Stimulated activated CD8-positive, alpha-beta memory T cell treated with anti-CD3 and anti-CD28 coated beads, Interleukin-15, amount 100 ng/mL, for 24 hours (primary cell): ENCODE measurements at places on chromosomes 11 and 22.
A peak's percentile ranks its signal among the peaks of the same experiment; 100 is the strongest.

GRCh38 chr11:118314988-118315411, 10.5 kb downstream of the CD3E start:
- no peak for DNase-seq

- no peak for DNase-seq
Observed at GRCh38 chr11:12803086-12803826, 129.0 kb downstream of the TEAD1 start.

DNA sequence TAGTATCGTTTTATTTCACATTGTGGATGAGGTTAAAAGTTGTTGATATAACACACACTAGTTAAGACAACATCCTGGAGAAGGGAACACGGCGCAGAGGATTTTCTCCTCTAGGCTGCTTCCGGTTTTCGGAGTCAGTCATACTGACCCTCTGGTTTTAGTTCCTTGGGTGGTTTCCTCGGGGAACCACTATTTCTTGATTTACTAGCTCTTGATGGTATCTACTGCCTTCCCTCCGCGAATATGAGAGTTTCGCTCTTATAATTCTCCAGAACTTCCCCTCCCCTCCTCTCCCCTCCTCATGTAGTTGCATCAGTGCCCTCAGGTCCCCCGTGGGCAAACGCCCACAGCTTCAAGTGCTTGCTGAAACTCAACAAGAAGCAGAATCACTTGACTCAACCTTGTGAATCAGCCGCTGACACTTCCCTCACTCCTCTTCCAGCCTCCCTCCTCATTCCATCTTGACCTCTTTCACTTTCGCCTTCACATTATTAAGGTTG, 15.9 kb upstream of the APOBEC3A start:
- no peak for DNase-seq

DNA sequence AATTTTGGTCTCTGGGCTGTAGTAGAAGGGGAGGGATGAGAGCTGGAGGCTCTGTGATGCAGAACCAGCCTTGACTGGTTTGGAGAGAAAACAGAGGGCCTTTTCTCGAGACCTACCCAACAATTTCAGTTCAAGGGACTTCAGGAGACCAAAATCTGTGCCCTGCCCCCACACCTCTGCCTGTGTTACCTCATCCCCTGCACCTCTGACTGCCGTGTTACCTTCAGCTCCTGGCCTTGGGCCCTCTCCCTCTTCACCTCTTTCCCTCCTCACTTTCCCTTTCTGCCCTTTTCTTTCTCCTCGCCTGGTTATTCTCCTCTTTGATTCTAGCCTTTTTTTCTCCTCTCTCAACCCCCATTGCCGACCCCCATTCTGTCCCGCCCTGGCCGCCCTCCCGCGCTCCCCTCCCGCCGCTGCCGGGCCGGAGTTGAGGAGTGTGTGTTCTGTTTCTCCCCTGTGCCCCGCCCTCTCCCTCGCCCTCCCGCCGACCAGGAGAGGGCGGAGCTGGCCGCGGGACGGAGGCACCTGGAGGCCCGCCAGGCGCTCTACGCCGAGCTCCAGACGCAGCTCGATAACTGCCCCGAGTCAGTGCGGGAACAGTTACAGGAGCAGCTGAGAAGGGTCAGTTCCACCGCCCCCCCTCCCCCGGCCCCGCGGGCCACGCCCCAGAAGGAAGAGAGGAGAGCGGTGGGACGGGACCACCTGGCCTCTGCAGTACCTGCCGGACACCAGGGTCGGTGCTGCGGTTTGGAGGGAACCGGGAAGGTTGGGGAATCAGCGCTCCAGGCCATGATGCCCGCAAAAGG, 27.2 kb downstream of the PHLDB1 start:
- DNase-seq, result no peak

- no peak for DNase-seq
Observed at GRCh38 chr11:67027943-67028542, 5.1 kb downstream of the SYT12 start.

- DNase-seq, result no peak
Observed at GRCh38 chr22:21622011-21622918, 7.6 kb downstream of the YDJC start.

DNA sequence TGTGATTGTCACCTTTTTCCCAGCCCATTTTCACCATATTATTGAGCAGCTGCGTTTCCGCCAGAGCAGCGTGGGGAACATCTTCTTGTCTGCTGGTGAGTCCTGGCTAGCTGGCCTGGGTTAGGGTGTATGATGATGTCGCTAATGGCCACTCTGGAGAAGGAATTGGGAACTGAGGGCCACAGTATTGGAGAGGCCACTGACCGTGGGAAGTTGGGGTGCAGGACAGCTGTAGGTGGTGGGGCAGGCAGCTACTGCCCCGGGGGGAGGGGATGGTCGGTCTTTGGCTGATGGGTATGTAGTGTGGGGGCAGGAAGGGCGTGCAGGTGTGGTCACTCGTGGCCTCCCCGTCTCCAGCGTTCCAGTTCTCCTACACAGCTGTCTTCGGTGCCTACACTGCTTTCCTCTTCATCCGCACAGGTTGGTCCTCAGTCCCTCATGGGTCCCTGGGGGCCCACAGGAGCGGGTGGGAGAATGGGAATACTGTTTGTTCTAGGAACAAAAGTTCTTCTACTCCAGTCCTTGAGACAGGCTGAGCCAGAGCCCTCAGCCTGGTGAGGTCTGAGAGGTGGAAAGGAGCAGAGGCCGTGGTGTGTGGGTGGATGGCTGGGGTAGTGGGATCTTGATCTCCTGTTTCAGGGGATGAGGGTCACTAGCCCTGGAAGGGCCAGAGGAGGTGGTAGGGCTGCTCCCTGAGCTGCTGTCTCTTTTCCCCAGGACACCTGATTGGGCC, 2.1 kb downstream of the RCE1 start:
- DNase-seq, result no peak

DNA sequence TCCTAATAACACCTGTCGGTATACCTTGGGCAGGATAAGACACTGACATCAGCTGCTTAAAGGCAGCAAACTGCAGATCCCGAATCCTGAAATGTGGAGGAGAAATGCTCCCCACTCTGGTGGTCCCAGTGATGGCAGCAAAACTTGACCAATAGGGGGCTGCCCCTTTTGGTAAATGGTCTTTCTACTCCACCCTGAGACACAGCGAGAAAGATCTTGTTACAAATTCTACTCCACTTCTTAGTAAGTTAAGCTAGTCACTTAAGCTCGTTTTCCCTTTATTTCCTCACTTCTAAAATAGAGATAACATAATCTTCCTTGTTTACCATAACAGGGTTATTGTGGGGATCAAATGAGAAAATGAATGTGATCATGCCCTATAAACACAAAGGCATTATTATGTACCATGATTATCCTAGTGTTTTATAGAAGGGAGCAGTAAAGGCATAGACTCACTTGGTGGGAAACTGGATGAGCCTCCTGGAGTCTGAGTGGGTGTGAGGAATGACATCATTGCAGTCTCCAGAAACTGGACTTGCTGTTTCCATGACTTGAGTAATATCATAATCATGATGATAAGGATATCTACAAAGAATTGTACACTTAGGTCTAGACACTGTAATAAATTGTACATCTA, 50.9 kb downstream of the ENDOD1 start:
- no peak for DNase-seq

- no peak for DNase-seq
Observed at GRCh38 chr11:8314916-8315315, 51.2 kb upstream of the LMO1 start.

DNA sequence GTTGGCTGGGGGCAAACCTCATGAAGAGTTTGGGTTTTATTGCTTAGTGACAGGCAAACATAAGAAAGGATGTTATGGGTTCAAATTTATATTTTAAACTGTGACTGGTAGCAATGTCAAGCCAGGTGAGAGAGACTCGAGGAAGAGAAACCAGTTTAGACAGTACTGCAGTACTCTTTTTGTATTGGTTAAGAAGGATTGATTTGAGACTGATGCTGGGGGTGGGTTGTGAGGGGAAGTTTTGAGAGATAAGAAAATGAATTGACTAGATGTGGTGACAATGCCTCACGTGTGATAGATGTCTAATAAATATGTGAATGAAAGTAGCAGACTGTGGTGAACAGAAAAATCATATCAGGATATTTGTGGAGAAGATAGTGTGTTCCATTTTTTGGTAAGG, 142.4 kb downstream of the DDX10 start:
- DNase-seq, result no peak

- no peak for DNase-seq
Observed at GRCh38 chr11:105137286-105137685, 2.3 kb downstream of the CARD18 start.

DNA sequence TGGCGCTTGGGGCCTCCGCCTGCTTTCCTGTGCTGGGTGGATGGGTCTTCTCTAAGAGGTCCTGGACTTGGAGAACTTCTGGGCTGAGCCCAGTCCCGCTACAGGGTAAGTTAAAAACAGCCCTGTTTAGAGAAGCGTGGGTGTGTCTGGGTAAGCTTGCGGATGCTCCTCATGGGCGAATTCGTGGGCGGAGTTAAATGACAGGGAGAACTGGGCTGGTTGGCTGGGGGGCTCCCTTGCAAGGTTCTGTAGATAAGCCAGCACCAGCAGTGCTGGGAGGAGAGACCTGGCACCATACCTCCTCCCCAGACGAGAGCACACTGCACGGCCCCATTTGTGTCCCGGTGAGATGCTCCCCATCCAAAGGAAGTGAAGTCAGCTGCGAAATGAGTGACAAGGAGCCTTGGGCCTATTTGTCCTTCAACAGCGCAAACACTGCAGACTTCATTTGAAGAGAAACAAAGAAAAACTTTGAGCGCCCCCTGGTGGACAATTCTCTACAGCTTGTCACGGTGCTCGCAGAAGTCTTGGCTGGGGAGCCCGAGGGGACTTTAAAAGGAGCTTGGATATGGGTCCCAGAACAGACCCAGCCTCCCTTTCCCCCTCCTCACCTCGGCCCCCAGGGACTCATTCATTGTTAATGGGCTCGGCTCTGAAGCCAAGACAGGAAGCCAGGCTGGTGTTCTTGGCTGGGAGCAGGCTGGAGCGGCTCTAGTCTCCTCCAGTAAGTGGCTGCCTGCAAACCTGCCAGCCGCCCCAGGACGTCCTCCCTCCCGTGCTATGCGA, 39.5 kb downstream of the TP53I11 start:
- DNase-seq, result peak; percentile 79

DNA sequence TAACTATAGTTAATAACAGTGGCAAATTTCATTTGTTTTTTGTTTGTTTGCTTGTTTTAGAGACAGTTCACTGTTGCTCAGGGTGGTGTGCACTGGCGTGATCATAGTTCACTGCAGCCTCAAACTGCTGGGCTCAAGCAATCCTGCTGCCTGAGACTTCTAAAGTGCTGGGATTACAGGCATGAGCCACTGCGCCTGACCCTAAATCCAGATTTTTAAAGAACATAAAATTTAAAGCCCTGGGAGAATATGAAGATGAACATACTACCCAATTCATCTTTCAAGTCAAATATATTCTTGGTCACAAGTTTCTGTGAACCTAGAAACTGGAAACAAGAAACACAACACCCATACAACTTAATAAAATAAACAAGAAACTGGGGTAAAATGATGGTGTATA, 28.1 kb downstream of the RRAS2 start:
- DNase-seq, result no peak

- no peak for DNase-seq
Observed at GRCh38 chr11:82041764-82042163, 691.9 kb downstream of the FAM181B start.

DNA sequence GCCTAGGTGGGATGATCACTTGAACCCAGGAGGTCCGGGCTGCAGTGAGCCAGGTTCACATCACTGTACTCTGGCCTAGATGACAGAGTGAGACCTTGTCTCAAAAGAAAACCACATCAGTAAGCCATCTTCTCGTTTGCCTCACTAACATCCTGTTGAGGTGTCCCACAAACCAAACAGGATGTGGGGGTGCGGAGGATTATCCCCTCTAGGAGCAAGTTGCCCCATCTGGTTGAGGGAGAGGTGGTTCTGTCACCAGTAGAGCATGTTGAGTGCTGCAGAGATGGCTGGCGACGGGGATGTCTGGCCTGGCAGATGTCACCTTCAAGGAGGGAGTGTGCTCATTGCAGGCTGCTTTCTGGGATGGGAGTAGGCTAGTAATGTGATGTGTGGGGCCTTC, 72.4 kb downstream of the ZNRF3 start:
- peak; percentile 37 for DNase-seq

DNA sequence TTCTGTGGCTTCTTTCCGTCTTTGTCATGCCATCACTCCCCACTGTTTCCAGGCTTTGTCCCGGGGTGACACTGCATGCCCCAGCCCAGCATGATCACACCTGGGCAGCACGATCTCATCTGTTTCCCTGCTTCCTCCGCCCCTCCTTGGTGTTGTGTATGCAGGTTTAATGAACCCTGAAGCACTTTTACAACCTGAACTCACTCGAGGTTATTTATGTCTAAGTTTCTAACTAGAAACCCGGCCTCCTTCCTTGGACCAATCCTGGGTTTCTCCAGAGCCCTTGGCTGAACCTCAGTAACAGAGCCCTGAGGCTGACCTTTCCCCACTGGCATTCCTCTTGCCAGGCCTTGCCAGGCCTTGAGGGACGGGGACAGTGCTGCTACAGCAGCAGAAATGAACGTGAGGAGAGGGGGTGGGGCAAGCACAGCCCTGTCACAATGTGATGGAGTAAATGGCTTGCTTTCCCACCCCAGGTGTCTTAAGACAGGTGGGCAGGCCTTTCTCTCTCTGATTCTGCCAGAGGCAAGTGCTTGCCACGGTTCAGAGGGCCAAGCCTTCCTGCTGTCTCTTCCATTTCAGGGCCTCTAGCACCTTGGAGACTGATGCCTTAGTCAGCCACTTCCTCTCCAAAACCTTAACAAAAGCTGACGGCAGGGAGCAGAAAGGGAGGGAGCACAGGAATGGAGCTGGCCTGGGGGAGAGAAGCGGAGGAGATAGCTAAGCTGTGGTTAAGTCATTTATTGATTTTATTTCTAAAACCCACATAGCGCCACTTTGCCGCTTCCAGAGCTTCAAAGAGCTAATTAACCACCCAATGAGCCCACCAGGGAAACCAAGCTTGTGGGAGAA, 3.1 kb upstream of the PYGM start:
- no peak for DNase-seq

DNA sequence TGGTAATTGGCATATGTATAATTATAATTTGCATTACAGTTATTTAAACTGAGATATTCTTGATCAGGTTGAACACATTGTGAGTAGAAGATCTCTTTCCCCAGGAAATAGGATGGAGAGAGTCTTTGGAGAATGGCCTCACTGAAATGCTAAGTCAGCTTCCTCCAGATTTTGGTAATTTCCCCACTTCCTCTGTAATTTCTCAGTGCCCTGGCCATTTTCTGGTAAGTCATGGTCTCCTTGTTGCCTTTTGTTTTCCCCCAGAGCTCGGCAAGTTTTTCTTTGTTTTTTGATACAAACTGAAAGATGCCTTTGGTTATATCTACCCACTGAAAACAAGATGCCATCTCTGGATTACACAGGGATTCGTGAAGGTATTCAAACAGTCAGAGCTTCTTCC, 12.8 kb upstream of the FBXO3 start:
- no peak for DNase-seq

- no peak for DNase-seq
Observed at GRCh38 chr11:66042227-66042995, 6.5 kb downstream of the GAL3ST3 start.

DNA sequence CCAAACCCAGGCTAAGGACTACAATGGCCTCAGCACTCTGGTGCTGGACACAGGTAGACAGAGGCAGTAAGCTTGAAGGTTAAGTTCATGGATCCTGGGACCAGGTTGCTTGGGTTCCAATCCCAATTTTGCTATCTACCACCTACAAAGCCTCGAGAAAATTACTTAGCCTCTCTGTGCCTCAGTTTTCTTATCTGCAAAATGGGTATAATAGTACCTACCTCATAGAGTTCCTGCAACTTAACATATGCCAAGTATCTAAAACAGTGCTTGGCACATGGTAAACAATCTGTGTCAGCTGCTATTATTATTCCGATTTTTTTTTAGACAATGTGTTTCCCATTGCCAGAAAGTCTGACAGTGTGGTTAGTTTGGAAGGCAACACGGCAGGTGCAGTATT, 37.5 kb downstream of the SYN3 start:
- no peak for DNase-seq
